ENCODE measurements at places on chromosomes 16 and 17. TPM values are rescaled to one million over a fixed set of nuclear protein-coding genes. Genes with fewer than 3 reads are reported as not detected.

Gene CMTR2
- total RNA-seq: 27.3 TPM

Gene ZG16B
- not detected for total RNA-seq

DNA sequence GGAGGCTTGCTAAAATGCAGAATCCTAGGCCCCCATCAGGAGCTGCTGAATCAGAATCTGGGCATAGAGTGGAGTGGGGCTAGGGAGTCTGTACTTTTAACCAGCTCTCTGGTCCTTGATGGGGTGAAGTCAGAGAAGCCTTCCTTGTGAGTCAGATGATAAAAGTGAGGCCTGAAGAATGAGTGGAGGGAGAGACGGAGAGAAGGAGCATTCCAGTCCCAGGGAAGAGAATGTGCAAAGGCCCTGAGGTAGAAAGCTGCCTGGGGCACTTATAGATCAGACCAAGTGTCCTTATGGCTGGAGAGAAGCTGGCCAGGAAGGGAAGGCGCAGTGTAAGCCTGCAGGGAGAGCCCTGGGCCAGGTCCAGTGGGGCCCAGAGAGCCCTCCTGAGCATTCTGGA, 235.1 kb upstream of the NLRP1 start:
- H3K27me3 ChIP-seq: peaks cover 8% of the 10 kb centered on the region
- H3K4me1 ChIP-seq: no peaks in the 10 kb centered on the region

DNA sequence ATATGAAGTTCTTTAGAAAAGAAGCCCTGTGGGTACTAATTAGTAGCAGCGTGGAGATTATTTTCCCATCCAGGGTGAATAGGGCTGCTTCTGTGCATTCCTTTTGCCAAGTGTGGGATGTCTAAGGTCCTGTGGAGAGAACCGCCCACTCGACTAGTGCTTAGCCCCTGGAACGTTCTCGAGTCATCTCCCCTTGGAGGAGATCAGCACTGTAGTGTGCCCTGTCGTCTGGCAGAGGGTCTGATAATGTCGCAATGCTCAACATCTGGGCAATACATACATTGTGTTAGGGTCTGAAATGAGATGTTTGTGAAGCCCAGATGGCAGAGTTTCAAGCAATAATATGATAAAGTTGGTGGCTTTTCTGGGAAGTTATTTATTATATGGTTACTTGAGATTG, 64.8 kb downstream of the SPECC1 start:
- H3K36me3 ChIP-seq: no peaks in the 10 kb centered on the region
- H3K27me3 ChIP-seq: no peaks in the 10 kb centered on the region
- no peak for DNase-seq
- no peak overlapping the region for H3K4me3 ChIP-seq

- peaks cover 81% of the 10 kb centered on the region for H3K4me1 ChIP-seq
- no peak overlapping the region for H3K4me3 ChIP-seq
- DNase-seq: no peak
- no peak overlapping the region for H3K27ac ChIP-seq
Observed at GRCh38 chr16:81473558-81473957, 28.9 kb downstream of the CMIP start.

DNA sequence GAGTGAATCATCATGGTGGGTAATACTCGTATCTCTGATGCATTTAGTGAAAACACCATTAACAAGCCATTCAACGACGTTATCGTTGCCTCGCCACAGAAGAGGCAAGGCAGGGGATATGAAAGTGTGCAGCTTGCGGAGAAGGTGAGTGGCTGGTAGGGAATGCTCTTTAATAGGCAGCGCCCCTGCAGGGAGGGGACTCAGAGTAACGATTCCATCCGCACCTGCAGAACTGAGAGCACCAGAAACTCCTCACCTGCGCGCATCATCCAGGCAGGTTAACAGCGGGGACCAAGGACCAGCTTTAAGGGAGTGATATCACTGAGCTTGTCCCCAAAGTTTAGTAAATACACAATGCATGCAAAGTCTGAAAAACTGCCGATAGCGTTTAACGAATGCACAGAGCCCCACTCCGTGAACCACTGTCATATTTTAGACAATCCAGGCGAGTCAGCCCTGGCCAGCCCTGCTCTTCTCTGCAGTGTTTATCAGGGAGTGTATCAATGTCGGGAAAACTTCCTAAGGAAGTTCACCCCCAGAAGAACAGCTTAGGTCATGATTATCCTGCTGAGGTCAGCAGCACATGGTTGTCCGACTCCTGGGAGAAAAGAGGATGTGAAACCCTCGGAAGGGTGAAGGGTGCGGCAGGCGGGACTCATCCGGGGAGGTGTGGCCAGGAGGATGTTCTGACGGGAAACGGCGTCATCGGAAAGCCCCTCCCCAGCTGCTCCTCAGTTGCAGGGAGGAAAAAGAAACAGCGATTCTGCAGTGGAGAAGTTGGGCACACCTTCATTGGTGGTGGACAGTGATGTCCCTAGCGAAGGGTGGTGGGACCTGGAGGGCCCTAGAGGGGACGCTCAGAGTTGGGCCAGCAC, 68.5 kb upstream of the DNAH17 start:
- H3K4me3 ChIP-seq: no peak overlapping the region
- peak overlapping the region; percentile 3 for H3K27ac ChIP-seq
- DNase-seq: peak; percentile 78
- peaks cover 13% of the 10 kb centered on the region for H3K4me1 ChIP-seq
- no peaks in the 10 kb centered on the region for H3K27me3 ChIP-seq
- H3K36me3 ChIP-seq: no peaks in the 10 kb centered on the region

DNA sequence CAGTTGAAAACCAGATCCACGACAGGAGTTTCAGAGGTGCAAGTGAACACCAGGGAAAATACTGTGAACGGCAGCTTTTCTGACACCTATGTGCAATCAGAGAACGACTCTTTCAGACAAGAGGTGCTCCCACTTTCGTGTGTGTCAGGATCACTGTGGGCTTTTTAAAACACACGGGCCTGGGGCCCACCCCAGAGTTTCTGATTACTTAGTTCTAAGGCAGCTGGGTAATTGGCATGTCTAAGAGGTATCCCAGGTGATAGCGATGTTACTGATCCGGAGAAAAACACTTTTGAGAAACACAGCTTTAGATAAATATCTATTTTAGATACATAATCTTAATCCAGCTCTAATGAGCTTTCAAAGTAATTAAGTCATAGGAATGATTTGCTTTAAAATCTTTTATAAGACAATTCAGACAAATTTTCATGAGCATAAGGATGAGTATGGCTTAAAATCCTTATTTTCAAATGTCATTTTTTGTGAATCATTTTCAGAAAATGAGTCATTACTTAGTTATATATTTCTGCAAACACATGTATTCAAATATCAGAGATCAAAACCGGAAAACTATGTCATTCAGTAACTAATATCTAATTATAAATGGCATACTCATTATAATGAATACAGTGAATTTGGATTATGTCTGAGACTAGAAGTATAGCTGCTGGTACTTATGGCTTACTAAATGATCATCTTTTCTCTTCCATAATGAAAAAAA, 217.9 kb upstream of the PSMD7 start:
- no peaks in the 10 kb centered on the region for H3K27me3 ChIP-seq
- no peaks in the 10 kb centered on the region for H3K4me1 ChIP-seq
- no peak for DNase-seq
- H3K4me3 ChIP-seq: no peak overlapping the region
- no peak overlapping the region for H3K27ac ChIP-seq
- H3K36me3 ChIP-seq: no peaks in the 10 kb centered on the region

DNA sequence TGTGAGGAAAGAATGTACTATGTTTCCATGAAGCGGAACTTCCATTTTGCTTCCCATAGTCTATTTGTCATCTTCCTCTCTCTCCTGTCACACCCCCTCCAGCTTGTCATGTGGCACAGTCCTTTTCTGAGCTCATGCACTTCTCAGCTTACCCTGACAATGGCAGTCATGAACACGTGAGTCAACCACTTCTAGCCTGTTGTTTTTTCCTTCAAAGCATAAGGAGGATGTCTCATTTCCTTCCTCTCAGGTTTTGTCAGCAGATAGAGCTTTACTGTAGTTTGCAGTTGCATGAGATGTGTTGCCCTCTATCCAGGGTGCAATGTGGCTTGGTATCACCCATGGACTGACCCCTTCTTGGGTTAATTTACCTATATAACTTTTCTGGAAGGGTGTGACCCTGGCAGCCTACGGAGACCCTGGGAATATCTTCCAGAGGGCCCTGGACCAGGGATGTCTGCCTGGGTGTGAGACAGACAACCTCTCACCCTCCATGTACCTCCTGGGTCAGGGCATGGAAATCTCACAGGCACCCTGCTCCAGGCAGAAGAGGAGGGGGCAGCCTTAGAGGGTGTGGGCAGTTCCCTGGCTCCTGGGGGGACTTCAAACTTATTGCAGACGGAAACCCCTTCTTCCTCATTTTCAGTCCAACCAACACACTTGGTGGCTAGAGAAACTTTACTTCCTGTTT, 4.0 kb upstream of the ZNF267 start:
- DNase-seq: peak; percentile 96
- H3K4me3 ChIP-seq: no peak overlapping the region
- H3K27me3 ChIP-seq: no peaks in the 10 kb centered on the region
- H3K4me1 ChIP-seq: peaks cover 48% of the 10 kb centered on the region

Gene SMIM36
- not detected for total RNA-seq

DNA sequence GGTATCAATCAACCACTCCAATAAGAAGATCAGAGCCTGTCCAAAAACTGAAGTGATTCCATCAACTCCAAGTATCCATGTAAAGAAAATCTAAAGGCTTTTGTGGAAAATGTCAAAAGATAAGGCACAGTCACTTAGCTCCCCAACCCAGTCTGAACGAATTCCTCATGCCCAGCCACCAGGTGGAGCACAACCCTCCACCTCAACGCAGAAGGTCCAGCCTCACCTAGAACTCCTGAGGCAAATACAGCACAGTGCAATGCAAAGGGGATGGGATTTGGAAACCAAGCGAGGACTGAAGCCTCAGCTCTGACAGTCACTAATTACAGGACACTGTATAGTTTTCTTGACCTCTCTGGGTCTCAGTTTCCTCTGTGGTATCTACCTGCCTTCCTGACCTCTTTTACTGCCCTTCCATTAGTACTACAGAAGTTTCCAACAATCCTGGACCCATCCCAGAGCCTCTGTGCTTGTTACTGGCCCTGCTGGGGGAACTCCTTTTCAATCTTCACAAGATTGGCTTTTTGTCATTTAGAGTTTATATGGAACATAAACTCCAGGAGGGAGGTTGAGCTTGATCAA, 2.0 kb downstream of the NCBP3 start:
- H3K27ac ChIP-seq: no peak overlapping the region
- no peak overlapping the region for H3K4me3 ChIP-seq
- H3K4me1 ChIP-seq: peaks cover 30% of the 10 kb centered on the region
- H3K27me3 ChIP-seq: no peaks in the 10 kb centered on the region

DNA sequence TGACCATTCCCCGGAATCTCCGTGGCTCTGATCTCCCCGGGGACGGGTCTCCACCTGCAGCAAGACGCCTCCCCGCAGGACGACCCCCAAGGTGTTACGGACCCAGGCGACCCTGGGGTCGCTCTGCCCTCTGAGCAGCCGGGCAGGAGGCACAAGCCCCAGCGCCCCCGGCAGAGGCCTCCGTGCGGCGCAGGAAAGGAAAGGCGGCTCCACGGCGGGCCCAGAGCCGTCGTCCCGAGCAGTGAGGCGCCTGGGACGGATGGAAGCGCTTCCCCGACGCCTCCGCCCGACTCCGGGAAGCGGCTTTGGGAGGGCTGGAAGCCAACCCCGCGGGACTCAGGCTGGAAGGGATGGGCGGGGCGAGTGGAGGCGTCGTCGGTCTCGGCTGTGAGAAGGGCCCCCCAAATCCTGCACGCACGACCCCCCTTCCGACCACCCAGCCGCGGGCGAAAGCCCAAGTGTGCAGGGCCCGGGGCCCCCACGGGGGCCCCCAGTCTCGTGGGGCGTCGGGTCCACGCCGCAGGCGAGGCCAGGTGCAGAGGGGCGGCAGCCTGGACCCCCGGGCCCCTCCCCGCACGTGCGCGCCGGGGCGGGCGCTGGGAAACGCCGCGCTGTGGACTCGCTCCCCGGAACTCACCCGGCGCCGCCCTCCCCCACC, 32.7 kb upstream of the RPH3AL start:
- H3K36me3 ChIP-seq: no peaks in the 10 kb centered on the region
- no peak overlapping the region for H3K4me3 ChIP-seq
- H3K4me1 ChIP-seq: peaks cover 5% of the 10 kb centered on the region
- peaks cover 3% of the 10 kb centered on the region for H3K27me3 ChIP-seq
- no peak for DNase-seq
- H3K27ac ChIP-seq: no peak overlapping the region

Gene KRT28
- total RNA-seq: not detected

GRCh38 chr16:29806641-29807425, 504 bp downstream of the MAZ start:
- peak overlapping the region; percentile 80 for H3K27ac ChIP-seq
- peak overlapping the region; percentile 70 for H3K4me3 ChIP-seq
- H3K36me3 ChIP-seq: peaks cover 13% of the 10 kb centered on the region
- no peaks in the 10 kb centered on the region for H3K27me3 ChIP-seq

Gene ZNF768
- total RNA-seq: 6.1 TPM

Gene SMIM5
- not detected for total RNA-seq

DNA sequence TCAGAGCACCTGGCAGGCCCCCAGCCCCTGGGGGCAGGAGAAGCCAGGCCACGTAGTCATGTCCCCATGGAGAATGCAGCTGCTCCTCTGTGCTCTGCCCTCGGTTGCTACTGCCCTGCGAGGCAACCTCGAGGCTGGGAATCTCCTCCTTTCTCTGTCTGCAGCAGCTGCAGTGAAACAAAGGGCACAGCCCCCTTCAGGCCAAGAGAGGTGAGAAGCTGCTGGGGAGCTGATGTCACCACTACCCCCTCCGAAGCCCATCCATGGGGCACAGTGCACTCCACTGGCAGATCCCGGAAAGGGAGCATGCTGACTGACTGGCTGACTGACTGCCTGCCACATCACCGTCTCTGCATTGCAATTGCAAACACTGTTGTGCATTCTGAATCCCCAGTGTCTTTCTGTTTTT, 103.7 kb downstream of the GRIN2A start:
- H3K27ac ChIP-seq: no peak overlapping the region
- H3K36me3 ChIP-seq: no peaks in the 10 kb centered on the region
- no peaks in the 10 kb centered on the region for H3K4me1 ChIP-seq
- H3K27me3 ChIP-seq: no peaks in the 10 kb centered on the region
- no peak overlapping the region for H3K4me3 ChIP-seq
- DNase-seq: no peak

- no peak for DNase-seq
- no peaks in the 10 kb centered on the region for H3K27me3 ChIP-seq
- no peak overlapping the region for H3K4me3 ChIP-seq
- no peaks in the 10 kb centered on the region for H3K4me1 ChIP-seq
- H3K36me3 ChIP-seq: peaks cover 66% of the 10 kb centered on the region
Observed at GRCh38 chr16:3546986-3547682, 30.1 kb downstream of the NLRC3 start.

Gene CLDN9
- total RNA-seq: not detected

Gene TCAP
- total RNA-seq: 5.9 TPM

Gene SLFN14
- total RNA-seq: not detected

GRCh38 chr17:17523001-17523730, 27.0 kb upstream of the RASD1 start:
- H3K27ac ChIP-seq: no peak overlapping the region
- no peaks in the 10 kb centered on the region for H3K36me3 ChIP-seq
- DNase-seq: no peak
- H3K4me1 ChIP-seq: no peaks in the 10 kb centered on the region

Gene KLHL10
- not detected for total RNA-seq

- H3K4me3 ChIP-seq: no peak overlapping the region
- H3K27me3 ChIP-seq: no peaks in the 10 kb centered on the region
- peaks cover 11% of the 10 kb centered on the region for H3K4me1 ChIP-seq
- DNase-seq: peak; percentile 44
- H3K36me3 ChIP-seq: no peaks in the 10 kb centered on the region
- no peak overlapping the region for H3K27ac ChIP-seq
Observed at GRCh38 chr16:66905633-66906539, 12.8 kb downstream of the CDH16 start.

GRCh38 chr16:50281391-50282009, 15.1 kb downstream of the ADCY7 start:
- H3K27me3 ChIP-seq: no peaks in the 10 kb centered on the region
- H3K36me3 ChIP-seq: no peaks in the 10 kb centered on the region
- H3K27ac ChIP-seq: peak overlapping the region; percentile 57
- H3K4me3 ChIP-seq: no peak overlapping the region
- no peak for DNase-seq
